ENCODE measurements at places on chromosomes 7 and 10.

DNA sequence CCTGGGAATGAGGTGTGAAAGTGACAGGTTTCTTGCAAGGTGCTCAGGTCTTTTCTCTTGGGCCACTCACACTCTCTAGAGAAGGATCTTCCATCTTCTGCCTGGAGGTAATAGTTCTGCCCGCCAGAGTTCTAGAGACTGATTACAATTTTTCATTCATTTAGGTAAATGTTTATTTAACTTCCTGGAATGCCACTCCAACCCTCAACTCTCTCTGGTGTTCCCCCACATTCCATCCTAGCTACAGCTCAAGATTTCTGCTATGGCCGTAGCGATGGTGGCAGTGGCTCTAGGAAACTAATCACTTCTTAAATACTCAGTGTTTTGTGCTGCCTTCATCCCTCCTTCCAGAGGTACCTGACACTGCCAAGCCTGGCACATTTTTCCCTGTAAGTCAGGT is 174.6 kb downstream of the WDR11 start:
- DNase-seq = no peak

GRCh38 chr7:128100225-128100948 is 69.2 kb upstream of the LRRC4 start:
- DNase-seq = no peak

DNA sequence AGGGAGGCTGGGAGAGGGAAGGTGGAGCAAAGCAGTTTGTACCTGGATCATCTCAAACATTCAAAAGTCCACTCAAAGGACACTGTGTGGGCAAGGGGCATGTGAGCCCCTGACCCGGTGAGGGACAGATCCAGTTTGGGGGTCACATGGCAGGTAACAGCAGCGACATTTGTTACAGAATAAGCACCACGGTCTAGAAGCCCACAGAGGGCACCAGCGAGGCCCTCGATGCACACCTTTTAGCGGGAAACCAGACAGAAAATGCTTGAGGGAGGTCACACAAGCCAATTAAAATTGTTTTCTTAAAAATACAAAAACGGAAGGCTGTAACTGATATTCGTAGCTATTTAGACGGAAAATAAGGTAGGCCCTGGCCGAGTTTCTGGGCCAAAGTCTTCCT is 144.4 kb downstream of the ZMYND11 start:
- DNase-seq = no peak

DNA sequence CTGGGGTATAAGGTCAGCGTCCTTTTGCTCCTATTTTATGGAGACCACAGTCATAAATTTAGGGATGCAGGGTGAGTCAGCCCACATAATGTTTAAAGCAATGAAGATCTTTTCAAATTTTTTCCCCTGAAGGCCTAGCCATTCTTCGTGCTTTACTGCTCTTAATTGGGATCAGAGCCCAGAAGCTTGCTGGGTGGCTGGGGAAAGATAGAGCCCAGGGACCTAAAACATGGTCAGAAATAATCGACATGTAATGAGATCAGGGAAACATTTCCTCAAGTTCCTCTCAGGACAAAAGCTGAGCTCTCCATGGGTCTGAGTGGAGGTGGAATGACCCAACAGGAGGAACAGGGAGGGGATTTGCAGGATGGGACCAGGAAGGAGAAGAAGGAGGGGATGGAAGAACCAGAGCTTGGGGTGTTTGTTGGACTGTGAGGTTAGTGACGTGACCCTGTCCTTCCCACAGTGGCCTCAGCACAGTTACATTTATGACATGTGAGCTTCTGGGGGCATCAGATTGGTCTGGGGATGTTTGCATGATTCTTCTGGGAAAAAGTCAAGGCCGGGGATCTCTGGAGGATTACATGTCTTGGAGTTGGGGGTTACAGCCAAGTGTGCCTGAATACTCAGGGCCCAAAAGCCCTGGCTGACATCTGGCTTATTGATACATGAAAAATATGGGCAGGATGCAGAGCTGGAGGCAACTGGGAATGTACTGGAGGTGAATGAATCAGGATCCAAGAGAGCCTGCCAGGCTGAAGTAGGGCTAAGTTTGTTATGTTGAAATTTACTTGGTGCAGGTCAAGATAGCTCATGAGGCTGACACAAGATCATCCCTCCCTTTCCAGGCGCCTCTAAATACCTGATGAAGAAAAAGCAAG is 477.9 kb downstream of the RPS24 start:
- no peak for DNase-seq

- no peak for DNase-seq
Measured at GRCh38 chr7:98135984-98136383, 29.3 kb downstream of the LMTK2 start.

DNA sequence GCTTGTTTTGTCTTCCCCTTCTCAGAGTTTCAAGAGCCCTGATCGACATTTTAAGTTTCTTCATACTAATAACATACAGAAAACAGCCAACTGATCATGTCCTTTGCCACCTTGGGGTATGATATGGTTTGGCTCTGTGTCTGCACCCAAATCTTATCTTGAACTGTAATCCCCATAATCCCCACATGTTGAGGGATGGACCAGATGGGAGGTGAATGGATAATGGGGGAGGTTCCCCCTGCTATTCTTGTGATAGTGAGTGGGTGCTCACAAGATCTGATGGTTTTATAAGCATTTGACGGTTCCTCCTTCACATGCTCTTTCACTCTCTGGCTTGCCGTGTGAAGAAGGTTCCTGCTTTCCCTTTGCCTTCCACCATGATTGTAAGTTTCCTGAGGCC is 190.3 kb downstream of the CHCHD3 start:
- DNase-seq = no peak

DNA sequence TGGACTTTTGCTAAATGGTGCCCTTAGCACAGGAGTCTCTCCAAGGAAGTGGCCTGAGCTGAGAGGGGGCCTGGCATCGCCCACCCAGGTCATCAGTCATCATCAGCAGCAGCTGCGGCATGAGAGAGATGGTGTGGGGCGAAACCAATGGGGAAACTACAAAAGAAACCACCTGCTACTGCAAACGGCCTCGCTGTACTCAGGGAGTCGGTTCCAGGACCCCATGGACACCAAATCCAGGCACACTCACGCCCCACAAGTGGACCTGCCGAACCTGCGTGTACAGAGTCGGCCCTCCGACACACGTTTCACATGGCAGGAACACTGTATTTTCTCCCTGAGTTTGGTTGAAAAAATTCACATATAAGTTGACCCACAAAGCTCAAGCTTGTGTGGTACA is 37.8 kb downstream of the DIP2C start:
- no peak for DNase-seq

- no peak for DNase-seq
Measured at GRCh38 chr7:8177109-8177933, 84.6 kb downstream of the ICA1 start.

DNA sequence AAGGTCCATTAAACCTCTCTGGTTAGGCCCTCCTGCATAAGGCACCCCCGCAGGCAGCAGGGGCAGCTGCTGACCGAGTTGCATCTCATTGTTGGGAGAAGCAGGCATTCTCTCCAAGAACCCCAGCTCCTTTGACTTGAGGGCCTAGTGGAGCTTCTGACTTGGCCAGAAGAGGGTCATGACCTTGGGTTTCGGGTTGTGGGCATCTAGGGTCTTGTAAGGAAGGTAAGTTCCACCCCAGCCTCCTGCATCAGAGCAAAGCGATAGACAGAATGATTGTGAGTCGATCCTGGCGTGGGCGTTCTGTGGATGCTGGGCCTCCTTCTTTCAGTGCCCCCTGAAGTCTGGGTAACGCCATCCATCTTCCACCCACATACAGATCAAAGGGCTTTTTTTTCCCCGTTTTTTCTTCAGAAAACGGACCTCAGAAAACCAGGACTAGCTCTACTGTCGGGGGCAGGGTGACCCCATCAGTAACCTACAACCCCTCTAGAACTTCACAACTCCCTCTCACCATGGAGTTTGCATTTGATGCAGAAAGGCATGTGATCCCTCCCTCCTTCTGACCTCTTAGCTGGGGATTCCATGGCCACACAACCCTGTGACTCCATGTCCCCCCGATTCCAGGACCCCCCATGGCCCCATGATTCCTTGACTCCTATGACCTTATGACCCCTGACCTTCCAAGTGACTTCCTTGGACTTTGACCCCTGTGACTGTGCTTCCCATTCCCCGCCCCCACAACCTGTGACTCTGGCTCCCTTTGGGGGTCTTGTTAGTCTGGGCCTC is 3.0 kb downstream of the SEMA4G start:
- no peak for DNase-seq

DNA sequence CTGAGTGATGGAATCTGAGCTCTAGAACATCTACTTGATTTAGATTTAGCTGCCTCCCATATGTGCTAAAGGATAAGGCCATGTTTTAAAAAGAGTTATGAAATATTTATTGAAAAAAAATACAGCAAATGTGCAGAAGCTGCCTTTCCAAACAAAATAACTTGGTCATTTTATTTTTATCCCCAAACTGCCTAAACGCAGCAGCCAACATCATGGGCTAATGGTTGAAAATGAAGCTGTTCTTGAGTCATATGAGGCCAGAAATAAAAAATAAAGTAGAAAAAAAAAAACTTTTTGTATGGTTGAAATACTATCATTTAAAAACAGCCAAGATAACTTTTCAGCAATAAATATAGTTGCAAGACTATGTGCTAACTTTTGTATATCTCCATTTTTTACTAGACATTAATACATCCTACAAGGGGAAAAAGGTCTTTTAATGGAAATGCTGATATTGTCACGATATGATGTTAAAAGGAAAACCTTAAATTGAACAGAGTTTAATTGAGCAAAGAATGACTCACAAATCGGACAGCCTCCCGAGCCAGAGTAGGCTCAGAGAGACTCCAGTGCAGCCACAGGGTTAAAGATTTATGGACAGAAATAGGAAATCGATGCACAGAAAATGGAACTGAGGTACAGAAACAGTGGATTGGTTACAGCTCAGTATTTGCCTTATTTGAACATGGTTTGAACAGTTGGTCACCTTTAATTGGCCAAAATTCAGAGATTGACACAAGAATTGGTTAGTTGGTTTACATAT is 305.8 kb downstream of the MDFIC start:
- no peak for DNase-seq

DNA sequence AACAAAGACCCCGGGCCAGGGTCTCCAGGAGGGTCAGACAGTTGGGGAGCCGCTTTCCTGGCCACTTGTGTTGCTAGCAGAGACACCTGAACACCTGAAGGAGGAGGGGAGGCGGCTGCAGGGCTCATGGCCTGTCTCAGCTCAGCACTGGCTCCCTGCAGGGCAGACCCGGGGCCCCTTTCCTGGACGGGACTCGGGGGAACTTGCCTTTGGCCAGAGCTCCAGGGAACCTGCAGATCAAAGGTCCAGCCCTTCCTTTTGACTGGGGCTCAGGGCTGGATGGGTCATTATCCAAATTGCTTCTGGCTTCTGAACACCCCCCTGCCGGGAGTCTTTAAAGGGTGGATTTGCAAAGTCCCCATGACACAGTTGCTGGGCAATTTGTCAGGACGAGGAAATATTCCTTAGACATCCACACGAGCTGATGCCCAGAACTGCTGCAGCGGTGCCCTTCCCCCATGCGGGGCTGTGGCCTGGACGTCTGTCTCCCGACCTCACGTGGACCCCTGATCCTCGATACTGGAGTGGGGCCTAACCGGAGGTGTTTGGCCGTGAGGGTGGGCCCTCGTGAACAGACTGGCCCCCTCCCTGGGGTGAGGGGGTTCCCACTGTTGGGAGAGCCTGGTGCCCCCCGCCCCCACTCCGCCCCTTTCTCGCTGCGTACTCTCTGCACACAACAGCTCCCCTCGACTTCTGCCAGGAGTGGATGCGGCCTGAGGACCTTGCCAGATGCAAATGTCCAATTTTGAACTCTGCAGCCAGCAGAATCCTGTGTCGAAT is 194.3 kb downstream of the ELFN1 start:
- no peak for DNase-seq

DNA sequence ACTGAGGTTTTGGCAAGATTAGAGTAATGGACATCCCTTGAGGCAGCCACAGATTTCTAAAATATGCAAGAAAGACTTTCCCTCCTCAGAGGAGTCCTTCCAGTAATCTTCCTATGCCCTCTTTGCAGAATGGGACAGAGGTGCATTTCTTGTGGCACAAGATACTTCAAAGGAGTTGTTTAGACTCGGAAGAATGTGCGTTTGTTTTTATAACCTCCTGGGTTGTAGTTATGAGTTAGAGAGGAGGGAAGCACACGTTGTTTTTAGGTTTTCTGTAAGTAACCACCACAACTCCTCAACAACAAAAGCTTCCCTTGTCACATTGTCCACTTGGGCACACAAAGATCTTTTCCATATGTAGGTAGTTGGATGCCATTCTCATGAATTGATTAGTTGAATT is 78.1 kb upstream of the GLI3 start:
- DNase-seq = no peak

DNA sequence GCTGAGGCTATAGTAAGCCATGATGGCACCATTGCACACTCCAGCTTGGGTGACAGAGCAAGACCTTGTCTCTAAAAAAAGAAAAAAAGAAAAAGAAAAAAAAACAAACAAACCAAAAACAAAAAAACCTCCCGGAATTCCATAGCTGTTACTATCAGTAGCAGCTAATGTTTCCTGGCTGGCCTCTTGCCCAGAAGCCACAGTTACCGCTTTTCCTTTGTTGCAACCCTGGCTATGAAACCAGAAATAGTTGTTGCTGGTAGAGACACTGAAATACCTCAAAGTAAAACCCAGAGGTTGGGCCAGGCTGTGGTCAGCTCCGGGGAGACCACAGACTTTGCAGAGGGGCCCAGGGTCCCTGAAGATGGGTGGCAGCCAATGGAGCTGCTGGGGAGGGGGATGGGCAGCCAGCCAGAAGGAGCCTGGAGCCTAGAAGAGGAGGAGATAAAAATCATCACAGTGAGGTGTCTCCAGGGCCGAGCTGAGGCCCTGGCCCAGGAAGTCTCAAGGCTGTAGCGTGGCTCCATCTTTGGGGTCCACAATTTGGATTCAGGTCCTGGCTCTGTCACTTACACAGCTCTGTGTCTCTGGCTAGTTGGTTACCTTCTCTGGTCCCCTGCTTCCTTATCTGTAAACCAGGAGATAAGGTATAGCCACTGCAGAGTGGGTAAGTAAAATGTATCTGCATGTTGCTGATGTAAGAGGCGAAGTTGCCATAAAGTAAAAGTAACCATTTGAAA is 3.4 kb upstream of the CHST12 start:
- DNase-seq = no peak

DNA sequence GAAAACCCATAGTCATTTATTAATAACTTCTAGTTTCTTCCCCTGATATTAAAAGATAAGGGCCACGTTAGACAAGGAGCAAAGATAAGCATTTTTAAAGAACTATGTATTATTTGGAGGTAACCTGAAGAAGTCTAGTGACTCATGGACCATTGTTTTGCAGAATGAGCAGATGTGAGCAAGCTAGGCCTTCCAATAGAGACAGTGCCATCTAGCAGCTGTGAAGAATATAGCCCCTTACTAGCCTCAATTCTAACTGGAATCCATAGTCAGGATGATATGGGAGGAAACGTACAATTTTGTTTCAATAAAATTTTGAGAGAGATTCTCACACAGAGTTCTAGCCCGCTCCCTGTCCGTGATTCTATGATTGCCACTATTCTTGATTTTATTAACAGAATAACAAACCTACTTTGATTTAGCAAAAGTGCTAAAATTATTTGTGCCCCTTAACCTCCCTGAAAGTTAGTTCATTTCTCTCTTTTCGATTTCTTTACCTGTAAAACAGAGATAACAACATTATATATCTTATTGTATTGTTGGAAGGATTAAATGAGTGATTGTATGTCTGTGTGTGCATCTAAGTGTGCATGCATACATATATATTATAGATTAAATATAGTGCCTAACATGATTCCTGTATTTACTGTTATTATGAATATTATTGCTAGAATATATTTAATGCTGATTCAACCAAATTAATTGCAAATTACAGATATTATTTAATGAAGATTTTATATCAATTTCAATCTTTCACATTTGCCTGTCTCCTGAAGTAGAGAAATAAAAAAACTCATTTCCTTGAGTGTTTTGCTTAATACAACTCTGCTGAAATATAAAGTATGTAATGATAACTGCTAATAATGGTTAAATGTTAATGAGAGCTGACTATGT is 22.7 kb downstream of the FAM237B start:
- DNase-seq = no peak
